ENCODE measurements at places on chromosomes 3 and 15. TPM values are rescaled to one million over a fixed set of nuclear protein-coding genes. Genes with fewer than 3 reads are reported as not detected.

GUCA1C gene
- total RNA-seq, result not detected

GRCh38 chr3:133862161-133862560, 33.5 kb downstream of the RAB6B start:
- no peak for DNase-seq
- H3K4me3 ChIP-seq, result no peak overlapping the region
- peaks cover 6% of the 10 kb centered on the region for H3K27me3 ChIP-seq

- no peaks in the 10 kb centered on the region for H3K27me3 ChIP-seq
- no peak overlapping the region for H3K27ac ChIP-seq
- no peaks in the 10 kb centered on the region for H3K36me3 ChIP-seq
These were observed 728.3 kb upstream of the SGO1 start for GRCh38 chr3:20914310-20914709.

ALDH1L1 gene
- total RNA-seq, result not detected

- H3K4me1 ChIP-seq, result no peaks in the 10 kb centered on the region
- H3K36me3 ChIP-seq, result no peaks in the 10 kb centered on the region
- no peak for DNase-seq
- H3K4me3 ChIP-seq, result no peak overlapping the region
- H3K27me3 ChIP-seq, result peaks cover 19% of the 10 kb centered on the region
- H3K27ac ChIP-seq, result no peak overlapping the region
These were observed 16.4 kb upstream of the BNC1 start for GRCh38 chr15:83300826-83301225.

SCN5A gene
- not detected for total RNA-seq

GRCh38 chr3:186722457-186722856, 5.3 kb downstream of the KNG1 start:
- DNase-seq, result no peak
- H3K36me3 ChIP-seq, result no peaks in the 10 kb centered on the region
- peaks cover 4% of the 10 kb centered on the region for H3K4me1 ChIP-seq
- no peak overlapping the region for H3K4me3 ChIP-seq
- H3K27ac ChIP-seq, result no peak overlapping the region

GRCh38 chr3:13532631-13533030, 16.3 kb upstream of the FBLN2 start:
- peaks cover 20% of the 10 kb centered on the region for H3K27me3 ChIP-seq
- DNase-seq, result no peak
- no peaks in the 10 kb centered on the region for H3K36me3 ChIP-seq
- H3K4me1 ChIP-seq, result peaks cover 5% of the 10 kb centered on the region
- no peak overlapping the region for H3K27ac ChIP-seq

- no peak overlapping the region for H3K4me3 ChIP-seq
- peaks cover 7% of the 10 kb centered on the region for H3K36me3 ChIP-seq
- no peak for DNase-seq
- H3K27ac ChIP-seq, result no peak overlapping the region
- peaks cover 8% of the 10 kb centered on the region for H3K27me3 ChIP-seq
These were observed 30.6 kb downstream of the FLNB start for GRCh38 chr3:58038675-58039292.

DNA sequence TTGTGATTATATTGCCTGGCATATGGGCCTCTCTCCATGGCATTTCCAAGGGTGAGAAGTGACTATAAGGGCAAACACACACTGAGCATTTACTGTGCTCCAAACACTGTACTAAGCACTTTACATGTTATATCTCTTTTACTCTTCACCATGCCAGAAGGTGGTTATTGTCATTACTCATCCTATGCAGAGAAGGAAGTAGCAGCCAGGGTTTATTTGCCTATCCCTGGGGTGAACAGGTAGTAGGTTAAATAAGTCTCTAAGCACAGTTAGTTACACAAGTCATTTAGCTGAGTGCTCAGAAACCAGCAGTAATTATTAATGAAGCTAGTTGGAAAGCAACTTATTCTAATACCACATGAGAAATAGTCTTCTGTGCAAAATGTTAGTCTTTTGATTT, 109.9 kb upstream of the SYNPR start:
- no peak for DNase-seq
- H3K27me3 ChIP-seq, result no peaks in the 10 kb centered on the region
- H3K27ac ChIP-seq, result no peak overlapping the region

Measured in activated T-helper 1 cell treated with anti-CD3 and anti-CD28 coated beads, Interleukin-12 subunit alpha, Interleukin-12 subunit beta, Interleukin-2, Interleukin-4 antibody, amounts not matched to agents 30 ng/mL and 10 ng/mL and 1 ng/mL, durations not matched to agents 14 hours and 24 hours and 36 hours (primary cell).